ENCODE measurements at places on chromosomes 11 and 22.
A peak's percentile ranks its signal among the peaks of the same experiment; 100 is the strongest.

DNA sequence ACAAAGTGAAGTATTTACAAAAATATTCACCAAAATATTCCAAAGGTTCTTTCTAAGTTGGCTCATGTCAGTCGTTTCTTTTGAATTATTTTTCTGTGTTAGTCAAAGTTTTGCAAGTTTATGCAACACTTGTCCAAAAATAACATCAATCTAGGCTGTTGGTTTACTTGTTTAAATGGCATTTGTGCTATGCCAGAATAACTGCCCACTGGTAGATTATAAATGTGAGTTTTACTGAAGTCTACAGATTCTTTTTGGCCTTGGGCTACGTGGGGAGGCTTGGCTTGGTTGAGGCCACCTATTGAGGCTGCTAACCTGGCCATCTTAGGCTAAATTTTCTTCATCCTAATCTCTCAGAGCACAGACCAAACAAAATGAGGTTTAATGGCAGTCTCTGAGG, 1091.9 kb upstream of the RAG2 start:
- no peak for DNase-seq

- DNase-seq, result no peak
Observed at GRCh38 chr11:32107647-32108046, 16.8 kb downstream of the RCN1 start.

DNA sequence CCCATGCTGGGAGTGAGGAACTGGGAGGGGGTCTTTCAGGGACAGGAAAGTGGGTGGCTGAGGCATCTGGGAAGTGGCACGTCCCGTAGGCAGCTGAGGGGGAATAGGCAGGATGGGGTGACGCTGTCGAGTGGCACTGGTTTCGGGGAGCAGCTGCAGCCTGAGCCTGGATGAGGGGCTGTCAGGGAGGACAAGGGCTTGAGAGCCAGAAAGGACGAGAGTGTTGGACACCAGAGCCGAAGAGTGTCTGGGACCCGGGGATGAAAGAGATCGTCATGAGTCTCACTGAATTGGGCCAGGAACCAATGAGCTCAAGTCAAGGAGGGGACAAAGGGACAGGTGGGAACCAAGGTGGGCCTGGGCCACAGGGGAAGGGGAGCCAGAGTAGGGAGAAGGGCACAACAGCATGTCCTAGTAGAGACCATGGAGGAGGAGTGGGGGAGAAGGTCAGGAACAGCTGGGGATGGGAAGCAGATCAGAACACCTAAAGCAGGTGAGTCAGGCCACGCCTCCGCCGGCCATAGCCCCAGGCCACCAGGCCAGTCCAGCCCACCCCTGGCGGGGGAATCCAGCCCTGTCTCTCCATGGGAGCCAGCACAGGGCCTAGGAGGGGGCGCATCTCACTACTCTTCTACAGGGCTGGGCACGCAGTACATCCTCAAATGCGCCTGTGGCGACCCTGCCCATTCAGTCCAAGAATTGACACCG, 4.2 kb downstream of the RAB3IL1 start:
- DNase-seq, result peak; percentile 17

DNA sequence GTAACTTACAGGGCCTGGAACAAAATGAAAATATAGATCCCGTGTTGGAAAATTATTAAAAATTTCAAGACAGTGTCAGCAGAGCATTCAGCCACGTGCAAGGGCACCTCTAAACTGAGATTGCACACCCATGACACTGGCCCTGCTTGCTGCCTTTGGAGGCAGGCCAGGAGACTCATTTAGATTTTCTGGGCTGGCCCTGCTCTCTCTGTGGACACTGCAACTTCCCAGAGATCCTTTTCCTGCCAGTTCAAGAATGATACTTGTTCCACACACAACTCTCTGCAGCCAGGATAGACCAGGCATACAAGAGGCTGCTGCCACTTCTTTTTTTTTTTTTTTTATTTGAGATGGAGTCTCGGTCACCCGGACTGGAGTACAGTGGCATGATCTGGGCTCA, 56.7 kb upstream of the PTPRJ start:
- DNase-seq, result peak; percentile 71

DNA sequence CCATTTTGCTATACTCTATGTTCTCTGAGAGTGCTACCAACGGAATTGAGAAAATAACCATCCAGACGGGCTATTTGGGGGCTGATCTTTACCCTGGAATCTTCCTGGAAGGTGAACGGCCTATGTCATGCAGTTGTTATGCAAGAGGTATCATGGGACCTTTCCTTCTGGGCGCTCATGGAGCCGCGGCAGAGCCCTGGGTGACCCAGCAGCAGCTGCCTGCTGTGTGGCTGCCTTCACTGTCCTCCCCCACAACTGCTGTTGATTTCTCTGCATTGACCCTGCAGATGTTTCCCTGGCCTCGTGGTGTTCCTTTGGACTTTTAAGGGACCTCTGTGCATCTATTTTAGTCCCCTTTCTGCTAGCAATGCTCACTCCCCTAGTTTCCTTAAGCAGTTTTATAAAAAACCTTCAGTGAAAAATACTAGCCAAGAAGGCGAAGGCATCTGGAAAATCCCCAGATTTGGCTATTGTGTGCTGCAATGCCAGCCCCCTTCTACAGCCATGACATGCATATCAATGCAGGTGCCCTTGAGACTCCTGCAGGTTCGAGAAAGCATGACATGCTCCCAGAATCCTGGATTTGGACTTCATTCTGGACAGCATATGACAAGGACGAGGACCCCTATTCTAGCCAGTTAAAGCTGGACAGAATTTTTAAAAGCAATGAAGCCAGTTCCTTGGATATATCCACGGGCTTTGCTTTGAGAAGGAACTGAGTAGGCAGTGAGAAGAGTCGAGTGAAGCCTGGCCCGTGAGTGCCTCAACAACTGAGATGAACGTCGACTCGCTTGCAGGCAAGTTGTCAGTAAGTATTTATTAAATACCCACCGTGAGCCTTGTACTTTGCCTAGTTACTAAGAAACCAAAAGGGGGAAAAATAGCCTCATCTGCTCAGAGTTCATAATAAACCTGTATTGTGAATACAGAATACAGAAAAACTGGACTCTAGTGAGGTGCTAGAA, at the start of gene SLC25A18:
SLC25A18 (plus strand) TSS at position 593 of the 965 bp plus-strand sequence. CDS start 16,447 bp downstream, outside the sequence.
- peak; percentile 45 for DNase-seq

GRCh38 chr11:17260020-17260419, 16.5 kb upstream of the NUCB2 start:
- no peak for DNase-seq

- DNase-seq, result no peak
Observed at GRCh38 chr11:34198523-34198922, 93.1 kb downstream of the NAT10 start.

DNA sequence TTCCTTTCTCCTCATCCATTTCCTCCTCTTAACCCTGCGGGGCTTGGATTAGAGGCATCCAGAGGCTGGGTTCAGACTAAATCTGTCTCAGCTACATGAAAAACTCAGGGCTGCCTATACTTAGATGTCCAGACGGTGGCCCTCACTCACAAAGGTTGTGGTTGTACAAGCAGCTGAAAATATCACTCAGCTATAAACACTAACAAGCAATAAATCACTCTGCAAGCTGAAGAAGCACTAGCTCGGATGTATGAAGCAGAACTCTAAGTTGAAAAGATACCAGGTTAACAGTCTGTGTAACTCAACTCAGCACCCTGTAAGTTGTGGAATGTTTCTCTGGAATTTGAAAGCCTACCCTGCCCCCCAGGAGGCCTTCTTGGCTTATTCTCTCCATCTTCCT, 82.9 kb downstream of the EXT2 start:
- DNase-seq, result no peak

GRCh38 chr11:83818349-83818748, 532.2 kb upstream of the CCDC90B start:
- DNase-seq, result no peak

- DNase-seq, result no peak
Observed at GRCh38 chr11:46603704-46604308, 10.0 kb upstream of the AMBRA1 start.

- no peak for DNase-seq
Observed at GRCh38 chr11:36186340-36187175, 102.7 kb downstream of the COMMD9 start.

- DNase-seq, result no peak
Observed at GRCh38 chr22:34972191-34972897, 93.6 kb upstream of the ISX start.

GRCh38 chr11:62394825-62395538, 23.9 kb upstream of the SCGB1A1 start:
- DNase-seq, result peak; percentile 92

DNA sequence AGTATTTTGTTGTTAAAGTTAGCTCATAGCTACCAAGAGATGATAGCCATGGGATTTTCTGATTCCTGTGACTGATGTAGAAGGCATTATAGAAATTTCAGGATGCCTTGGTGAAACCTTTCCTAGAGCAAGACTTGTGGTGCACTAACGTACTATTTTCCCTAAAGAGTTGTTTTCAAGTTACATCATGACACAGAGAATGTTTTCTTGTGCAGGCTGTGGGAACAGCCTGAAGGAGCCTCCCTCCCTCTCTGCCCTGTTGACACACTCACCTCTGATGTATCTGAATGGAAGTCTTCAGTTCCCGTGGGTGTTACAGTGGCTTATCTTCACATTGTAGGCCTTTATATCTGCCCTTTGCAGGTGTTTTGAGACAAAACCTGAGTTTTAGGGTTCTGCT, 121.6 kb downstream of the LDLRAD3 start:
- no peak for DNase-seq

GRCh38 chr11:91810871-91811270, 413.7 kb upstream of the FAT3 start:
- DNase-seq, result no peak

- no peak for DNase-seq
Observed at GRCh38 chr22:37309211-37310074, 27.1 kb downstream of the CYTH4 start.

GRCh38 chr22:36027935-36028645, 534 bp downstream of the RBFOX2 start:
- peak; percentile 27 for DNase-seq

GRCh38 chr11:119615003-119615881, 113.8 kb downstream of the NECTIN1 start:
- no peak for DNase-seq

DNA sequence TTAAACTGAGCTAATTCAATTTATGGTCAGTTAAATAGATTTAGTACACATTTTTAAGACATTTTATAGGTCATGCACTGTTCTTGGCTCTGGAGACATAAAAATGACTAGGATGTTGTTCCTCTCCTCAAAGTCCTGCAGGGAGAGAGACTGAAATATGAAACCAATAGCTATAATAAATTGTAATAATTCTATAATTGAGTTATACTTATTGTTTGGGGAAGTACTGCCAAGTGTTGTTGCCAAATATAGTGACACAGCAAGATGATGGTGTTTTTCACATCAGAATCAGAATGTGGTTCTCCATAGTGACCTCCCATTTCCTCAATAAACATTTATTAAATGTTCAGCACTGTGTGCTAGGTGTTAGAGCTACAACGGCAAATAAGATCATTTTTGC, 470.6 kb downstream of the NTM start:
- DNase-seq, result no peak

- DNase-seq, result peak; percentile 65
Observed at GRCh38 chr22:20429254-20430100, 8.1 kb downstream of the SCARF2 start.

DNA sequence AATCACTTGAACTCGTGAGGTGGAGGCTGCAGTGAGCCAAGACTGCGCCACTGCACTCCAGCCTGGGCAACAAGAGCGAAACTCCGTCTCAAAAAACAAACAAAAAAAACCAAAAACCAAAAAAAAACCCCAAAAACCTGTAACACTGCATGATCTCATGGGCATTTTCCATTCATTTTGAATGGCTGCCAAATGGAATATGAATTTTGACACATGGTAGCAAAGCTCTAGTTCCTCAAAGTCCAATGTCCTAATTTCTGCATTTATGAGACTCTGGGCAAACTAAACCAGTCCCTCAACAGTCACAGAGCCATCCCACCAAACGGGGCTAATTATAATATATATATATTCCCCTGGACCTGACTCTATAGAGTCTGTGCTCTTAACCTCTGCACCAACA, 61.8 kb downstream of the SGSM3 start:
- DNase-seq, result no peak

DNA sequence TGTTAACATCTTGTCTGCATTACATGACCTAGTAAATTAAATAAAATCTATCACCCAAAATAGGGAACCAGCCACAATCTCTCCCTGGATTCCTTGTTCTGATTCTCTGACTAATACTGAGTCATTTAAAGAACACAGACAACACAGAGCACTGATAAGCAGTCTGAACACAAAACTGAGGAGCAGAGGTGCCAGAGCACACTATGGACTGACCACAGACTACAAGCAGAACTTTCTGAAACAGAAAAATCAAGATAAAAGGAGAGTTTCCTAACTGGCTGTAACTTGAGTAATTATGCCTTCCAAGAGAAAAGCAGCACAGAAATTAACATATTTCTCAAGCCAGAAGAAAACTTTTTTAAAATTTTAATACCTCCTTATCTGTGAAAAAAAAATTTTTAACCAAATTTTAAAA, 128.8 kb downstream of the SGSM3 start:
- DNase-seq, result peak; percentile 74

DNA sequence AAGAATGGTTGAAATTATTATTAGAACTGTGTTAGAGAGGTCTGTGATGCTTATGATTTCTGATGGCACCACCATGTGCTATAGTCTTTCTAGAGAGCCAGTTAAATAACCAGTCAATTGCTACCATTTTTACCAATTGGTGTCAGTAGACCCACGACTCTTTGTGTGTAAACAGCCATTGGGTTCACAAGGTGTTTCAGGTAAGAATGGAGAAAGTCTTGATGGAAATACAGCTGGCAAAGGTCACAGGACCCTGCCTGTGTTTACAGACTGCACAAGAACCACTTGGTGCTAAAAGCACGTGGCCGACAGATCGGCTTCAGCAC, 30.5 kb upstream of the OR10G7 start:
- DNase-seq, result no peak

GRCh38 chr11:124301548-124301947, 12.2 kb downstream of the OR8D1 start:
- DNase-seq, result no peak

GRCh38 chr11:119110439-119110838, 3.3 kb downstream of the C2CD2L start:
- no peak for DNase-seq

- no peak for DNase-seq
Observed at GRCh38 chr22:32421484-32421883, 9.4 kb upstream of the RTCB start.

GRCh38 chr11:81887671-81888070, 846.0 kb downstream of the FAM181B start:
- DNase-seq, result no peak

DNA sequence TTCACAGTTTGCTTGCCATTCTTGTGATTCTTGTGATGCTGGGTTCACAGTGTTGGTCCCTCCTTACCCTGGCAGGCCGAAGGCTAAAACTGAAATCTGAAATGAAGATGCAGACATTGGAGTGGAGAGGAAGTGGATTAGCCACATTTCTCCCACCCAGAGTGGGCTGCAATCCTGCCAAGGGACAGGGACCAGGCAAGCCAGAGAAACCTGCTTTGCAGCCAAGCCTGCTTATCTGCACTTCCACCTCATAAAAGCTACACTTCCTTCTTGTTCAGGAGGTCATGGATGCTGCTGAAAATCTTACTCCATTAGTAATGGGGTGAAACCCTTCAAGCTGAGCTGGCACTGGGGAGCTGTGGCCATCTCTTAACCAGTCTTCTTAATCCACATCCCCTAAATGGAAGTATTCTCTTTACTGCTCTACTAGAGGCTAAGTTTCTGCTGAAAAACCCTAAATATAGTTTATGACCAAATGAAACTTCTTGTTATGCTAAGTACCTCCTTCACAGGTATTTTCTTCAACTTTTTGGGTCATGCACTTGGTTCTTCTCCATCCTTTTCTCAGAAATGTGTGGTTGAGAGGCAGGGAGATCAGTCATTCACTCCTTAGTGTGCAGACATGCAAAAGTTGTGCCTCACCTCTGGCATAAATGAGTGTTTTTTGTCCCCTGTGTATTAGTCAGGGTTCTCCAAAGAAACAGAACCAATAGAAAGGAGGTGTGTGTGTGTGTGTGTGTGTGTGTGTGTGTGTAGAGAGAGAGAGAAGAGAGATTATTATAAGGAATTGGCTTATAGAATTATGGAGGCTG, 133.9 kb upstream of the BMAL1 start:
- no peak for DNase-seq
